ENCODE measurements at places on chromosomes 13 and 19. TPM values are rescaled to one million over a fixed set of nuclear protein-coding genes. Genes with fewer than 3 reads are reported as not detected.

DNA sequence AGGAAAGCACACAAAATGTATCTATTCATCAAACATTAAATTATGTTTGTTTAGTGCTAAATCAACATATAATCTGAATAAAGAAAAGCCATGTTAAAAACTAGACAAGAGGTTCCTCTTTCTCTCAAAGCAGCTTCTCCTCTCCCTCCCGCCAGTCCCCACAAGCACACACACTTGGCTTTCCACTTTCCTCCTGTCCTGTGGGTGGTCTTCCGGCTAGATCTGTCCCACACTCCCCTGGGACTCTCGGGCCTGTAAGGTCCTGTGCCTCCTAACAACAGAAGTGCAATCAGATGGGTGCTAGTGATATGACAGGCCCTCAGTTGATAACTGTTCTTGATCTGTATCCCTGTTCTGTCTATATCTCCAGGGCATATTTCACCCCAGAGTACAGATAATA is 45.6 kb upstream of the RAP2A start:
- no peak for DNase-seq

- no peak for DNase-seq
These were observed 14.9 kb downstream of the SERP2 start for GRCh38 chr13:44388427-44389059.

DNA sequence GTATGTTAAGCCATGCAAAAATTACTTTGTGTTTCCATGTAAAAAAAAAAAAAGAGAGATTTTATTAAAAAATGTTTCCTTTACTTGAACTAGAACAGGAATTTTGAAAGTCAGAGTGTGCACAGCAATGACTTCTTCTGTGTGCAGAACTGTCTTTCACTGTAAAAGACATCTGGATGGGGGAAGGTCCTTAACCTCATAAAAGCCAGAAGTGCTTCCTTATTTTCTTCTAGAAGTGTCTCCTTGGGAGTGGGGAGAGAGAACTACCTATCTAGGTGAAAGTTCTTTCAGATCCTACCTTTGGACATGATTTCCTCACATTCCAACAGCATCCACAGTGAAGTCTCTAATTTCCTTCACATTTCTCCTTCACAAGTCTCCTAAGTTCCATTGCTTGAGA is 360.3 kb downstream of the FGF14 start:
- no peak for DNase-seq

- DNase-seq: no peak
These were observed 261.7 kb downstream of the FGF9 start for GRCh38 chr13:21932578-21932977.

DNA sequence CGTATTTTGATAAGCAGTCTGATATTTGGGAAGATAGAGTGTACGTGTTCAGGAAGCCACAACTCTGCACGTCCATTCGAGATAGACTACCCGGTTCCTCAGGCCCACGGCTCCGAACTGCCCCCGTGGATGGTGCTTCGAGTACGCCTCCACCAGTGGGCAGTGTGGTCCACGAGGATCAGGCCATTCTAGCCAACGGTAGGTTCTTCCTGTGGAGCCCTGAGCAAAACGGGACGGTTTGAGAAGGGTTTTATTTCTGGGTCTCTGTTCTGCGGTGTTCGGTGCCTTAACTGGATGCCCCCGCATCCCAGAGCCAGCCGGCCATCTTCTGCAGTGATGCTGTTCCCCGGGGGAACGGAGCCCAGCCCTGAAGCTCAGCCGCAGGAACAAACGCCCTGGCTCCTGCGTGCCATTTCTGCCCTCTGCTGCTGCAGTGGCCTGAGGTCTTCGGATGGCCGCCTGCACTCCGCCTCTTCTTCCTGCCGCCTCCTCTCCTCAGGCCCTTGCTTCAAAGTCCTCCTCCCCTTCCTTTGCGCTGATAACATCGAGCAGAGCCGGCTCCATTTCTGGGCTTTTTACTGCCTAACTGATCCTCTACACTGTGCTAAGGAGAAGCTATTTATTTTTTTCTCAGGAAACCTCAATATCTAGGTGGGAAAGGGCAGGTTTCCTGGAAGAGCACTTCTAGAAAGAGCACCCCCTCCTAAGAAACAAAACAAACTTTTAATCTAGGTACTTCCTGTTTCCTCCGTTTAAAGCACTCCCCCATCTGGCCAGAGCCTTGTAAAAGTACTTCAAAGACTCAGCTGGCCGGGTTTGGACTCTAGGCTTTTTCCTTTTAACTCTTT is 36.2 kb upstream of the SLC46A3 start:
- DNase-seq: no peak

DNA sequence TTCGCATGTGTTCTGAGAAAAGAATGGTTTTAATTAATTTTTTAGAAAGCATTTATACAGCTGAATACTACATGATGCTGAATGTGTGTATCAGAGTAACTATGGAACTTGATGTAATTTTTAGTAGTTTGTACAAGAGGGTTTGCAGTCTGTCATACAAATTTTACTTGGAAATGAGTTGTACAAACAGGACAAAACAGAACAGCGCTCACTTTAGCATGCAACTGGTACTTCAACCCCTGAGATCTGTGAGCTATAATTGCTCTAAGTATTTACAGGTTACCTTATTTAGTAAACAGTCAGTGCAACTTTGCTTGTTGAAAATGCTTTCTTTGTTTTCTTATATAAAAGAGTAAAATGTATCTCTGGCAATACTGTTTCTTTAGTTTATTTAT is 706 bp downstream of the TNFRSF19 start:
- DNase-seq: no peak

GRCh38 chr13:95677564-95678266 is 776 bp downstream of the DNAJC3 start:
- no peak for DNase-seq

GRCh38 chr13:20782116-20782708 is 8.5 kb upstream of the EEF1AKMT1 start:
- DNase-seq: no peak

- peak; percentile 31 for DNase-seq
These were observed 46.2 kb downstream of the KLF2 start for GRCh38 chr19:16370641-16371391.

DNA sequence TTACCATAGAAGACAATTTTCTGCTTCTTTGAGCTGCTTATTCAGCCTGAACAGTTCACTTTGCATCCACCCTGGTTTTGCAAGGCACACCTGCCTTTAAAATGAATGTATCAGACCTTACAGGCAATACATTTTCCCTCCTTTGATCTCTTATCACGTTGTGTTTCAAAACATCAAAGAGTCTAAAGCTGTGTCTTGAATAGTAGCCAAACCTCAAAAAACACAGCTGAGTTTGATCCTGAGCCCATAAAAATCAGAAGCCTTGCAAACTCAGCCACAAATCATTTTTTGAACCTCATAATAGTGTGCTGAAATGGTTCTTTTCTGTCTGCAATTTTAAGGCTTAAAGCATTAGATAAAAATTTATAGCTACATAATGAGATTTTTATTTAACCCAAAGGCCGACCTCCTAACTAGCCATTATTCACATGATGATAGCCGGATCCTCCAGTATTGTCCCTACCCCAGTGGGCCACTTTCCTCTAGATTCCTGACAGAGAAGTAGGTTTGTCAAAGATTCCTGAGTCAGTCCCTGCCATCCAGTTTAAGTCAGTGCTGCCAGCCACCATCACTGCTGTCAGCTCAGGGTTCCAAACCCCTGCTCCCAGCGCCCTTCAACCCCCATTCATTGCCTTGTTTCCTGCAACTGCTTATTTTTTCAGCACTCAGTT is 71.8 kb downstream of the CAB39L start:
- no peak for DNase-seq

- DNase-seq: peak; percentile 92
These were observed 10.5 kb upstream of the TINCR start for GRCh38 chr19:5578097-5578846.

DNA sequence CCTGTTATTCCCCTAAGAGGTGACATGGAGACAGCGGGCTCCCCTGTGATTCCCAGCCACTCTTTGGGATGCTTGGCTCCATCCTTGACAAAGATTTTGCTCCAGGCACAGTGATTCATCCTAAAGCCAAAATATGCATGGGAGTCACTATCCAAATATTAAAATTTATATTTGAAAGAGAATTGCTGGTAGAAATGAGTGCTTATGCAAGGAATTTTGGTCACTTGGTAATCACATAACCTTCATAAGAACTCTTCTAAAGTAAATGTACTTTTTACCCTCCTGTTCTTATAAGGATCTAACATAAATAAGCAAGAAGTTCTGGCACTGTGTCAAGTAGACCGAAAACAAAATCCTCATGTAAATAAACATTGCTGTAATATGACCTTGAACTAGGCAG is 385.8 kb downstream of the ITGBL1 start:
- DNase-seq: no peak

DNA sequence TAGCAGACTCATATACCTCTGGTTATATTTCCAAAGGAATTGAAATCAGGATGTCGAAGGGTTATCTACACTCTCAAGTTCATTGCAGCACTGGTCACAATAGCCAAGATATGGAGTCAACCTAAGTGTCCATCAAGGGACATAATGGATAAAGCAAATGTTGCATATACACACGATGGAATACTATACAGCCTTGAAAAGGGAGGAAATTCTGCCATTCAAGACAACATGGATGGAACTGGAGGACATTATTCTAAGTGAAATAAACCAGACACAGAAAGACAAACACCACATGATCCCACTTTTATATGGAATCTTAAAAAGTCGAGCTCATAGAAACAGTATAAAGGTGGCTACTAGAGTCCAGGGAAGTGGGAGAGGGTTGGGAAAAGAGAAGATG is 13.6 kb upstream of the ERCC1 start:
- no peak for DNase-seq

The BTBD2 gene
- 56.7 TPM for polyA plus RNA-seq

The DMKN gene
- polyA plus RNA-seq: 43.7 TPM

The NTF4 gene
- not detected for polyA plus RNA-seq

The CEACAM4 gene
- not detected for polyA plus RNA-seq

The ADAT3 gene
- polyA plus RNA-seq: 1.5 TPM

The CLPTM1 gene
- 25.7 TPM for polyA plus RNA-seq

The U2AF1L4 gene
- 70.4 TPM for polyA plus RNA-seq

The APLP1 gene
- polyA plus RNA-seq: 7.6 TPM

The ZNF175 gene
- 3.1 TPM for polyA plus RNA-seq
